ENCODE measurements at places on chromosomes 12 and 14. TPM values are rescaled to one million over a fixed set of nuclear protein-coding genes. Genes with fewer than 3 reads are reported as not detected.

DNA sequence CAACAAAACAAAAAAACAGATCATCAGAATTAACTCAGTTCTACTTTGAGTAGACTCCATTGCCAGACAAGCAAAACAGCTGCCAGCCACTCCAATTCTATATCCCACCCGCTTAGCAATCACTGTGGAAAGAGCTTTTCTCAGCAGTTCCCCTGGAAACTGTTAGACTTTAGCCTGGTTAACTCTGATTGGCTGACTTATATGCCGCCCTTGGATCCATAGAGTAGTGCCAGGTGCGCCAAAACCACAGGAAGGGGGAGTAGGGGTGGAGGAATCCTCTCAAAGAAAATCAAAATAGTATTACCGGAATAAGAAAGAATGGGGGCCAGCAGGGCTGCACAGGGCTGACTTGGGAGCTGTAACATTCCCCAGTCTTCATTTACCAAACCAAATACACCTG lies 5.4 kb upstream of the EML5 start:
- no peaks in the 10 kb centered on the region for H3K27me3 ChIP-seq
- H3K4me1 ChIP-seq = no peaks in the 10 kb centered on the region
- H3K36me3 ChIP-seq = no peaks in the 10 kb centered on the region
- no peak overlapping the region for H3K4me3 ChIP-seq
- no peak overlapping the region for H3K27ac ChIP-seq

DNA sequence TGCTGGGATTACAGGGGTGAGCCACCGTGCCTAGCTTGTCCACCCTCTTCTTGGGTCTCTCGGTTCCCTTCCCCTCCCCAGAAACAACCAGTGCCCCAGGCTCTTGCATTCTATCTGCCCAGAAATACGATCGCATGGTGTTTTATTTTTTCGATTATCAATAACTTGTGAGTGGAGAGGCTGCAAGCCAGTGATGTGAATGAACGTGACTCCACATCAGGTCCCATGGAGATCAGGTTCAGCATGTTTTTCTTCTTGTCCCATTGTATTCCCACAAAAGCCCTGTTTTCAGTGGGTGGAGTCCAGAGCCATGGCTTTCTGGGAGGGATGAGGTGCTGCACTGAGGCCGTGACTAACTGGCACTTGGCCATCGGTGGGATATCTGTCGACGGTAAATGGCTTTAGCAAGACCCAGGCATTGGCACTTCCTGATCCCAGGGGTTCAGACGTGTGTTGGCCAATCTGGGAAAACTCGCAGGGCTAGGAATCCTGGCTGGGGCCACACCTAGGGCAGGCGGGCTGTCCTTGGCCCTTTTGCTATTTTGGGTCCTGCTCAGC lies 12.7 kb upstream of the HNF1A start:
- H3K36me3 ChIP-seq = no peaks in the 10 kb centered on the region
- no peak for DNase-seq
- no peaks in the 10 kb centered on the region for H3K4me1 ChIP-seq
- no peak overlapping the region for H3K4me3 ChIP-seq
- H3K27me3 ChIP-seq = no peaks in the 10 kb centered on the region

Gene P2RX2
- not detected for total RNA-seq

Gene NKX2-8
- not detected for total RNA-seq

Gene ANO4
- not detected for total RNA-seq
